ENCODE measurements at places on chromosomes 12 and 14.

DNA sequence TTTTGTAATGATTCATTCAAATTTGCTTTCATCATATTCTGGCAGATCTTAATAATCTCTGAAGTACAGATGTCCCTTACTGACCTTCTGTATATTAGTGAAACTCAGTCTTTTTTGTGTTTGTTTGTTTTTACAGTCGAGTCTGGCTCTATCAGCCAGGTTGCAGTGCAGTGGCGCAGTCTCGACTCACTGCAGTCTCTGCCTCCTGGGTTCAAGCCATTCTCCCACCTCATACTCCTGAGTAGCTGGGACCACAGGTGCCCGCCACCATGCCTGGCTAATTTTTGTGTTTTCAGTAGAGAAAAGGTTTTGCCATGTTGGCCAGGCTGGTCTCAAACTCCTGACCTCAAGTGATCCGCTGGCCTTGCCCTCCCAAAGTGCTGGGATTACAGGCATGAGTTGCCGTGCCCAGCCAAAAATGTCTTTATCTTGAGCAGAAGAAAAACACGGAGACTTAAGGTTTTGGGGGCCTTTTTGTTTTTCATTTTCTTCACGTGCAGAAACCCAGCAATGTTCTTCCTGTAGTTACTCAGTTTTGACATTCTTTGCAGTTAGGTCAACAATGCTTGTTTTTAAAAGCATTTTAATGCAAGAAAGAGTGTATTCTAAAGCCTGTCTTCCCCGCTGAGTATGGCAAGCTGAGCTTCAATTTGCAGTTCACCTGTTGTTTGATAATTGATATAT is 79.5 kb downstream of the FAR2 start:
- no peaks in the 10 kb centered on the region for H3K4me1 ChIP-seq
- DNase-seq, result no peak
- H3K4me3 ChIP-seq, result no peak overlapping the region
- H3K27ac ChIP-seq, result no peak overlapping the region
- H3K27me3 ChIP-seq, result no peaks in the 10 kb centered on the region
- no peaks in the 10 kb centered on the region for H3K36me3 ChIP-seq

- no peak for DNase-seq
- no peaks in the 10 kb centered on the region for H3K4me1 ChIP-seq
- H3K27ac ChIP-seq, result no peak overlapping the region
- no peaks in the 10 kb centered on the region for H3K27me3 ChIP-seq
- no peaks in the 10 kb centered on the region for H3K36me3 ChIP-seq
Observed at GRCh38 chr12:24011927-24012507, 62.5 kb upstream of the SOX5 start.

DNA sequence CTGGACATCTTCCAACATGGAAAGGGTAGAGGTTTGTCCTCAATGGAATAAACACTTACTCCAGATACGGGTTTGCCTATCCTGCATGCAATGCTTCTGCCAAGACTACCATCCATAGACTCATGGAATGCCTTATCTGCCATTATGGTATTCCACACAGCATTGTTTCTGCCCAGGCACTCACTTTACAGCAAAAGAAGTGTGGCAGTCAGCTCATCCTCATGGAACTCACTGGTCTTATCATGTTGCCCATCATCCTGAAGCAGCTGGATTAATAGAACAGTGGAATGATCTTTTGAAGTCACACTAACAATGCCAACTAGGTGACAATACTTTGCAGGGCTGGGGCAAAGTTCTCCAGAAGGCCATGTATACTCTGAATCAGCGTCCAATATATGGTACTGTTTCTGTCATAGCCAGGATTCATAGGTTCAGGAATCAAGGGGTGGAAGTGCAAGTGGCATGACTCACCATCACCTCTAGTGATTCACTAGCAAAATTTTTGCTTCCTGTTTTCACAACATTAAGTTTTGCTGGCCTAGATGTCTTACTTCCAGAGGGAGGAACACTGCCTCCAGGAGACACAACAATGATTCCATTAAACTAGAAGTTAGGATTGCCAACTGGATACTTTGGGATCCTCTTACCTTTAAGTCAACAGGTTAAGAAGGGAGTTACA is 140.4 kb downstream of the SLC35F4 start:
- H3K36me3 ChIP-seq, result peaks cover 4% of the 10 kb centered on the region
- no peak overlapping the region for H3K4me3 ChIP-seq
- DNase-seq, result no peak
- H3K4me1 ChIP-seq, result no peaks in the 10 kb centered on the region
- H3K27ac ChIP-seq, result no peak overlapping the region
- H3K27me3 ChIP-seq, result no peaks in the 10 kb centered on the region

DNA sequence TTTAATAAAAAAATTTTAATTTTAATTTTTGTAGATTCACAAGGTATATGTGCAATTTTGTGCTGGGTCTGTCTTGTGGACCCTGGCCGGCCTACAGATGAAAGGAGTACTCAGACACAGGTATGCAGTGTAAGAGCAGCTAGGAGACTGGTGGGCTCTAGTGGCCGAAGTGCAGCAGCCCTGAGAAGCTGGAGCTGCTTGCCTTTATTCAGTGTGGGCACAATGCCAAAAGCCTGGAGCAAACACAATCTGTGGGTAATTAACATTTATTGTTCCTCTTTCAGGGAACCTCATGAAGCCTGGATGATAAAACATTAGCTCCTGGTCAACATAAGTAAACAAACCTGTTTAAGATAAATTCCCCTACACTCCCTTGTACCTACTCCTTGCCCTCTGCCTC is 135.7 kb upstream of the SEL1L start:
- H3K4me1 ChIP-seq, result no peaks in the 10 kb centered on the region
- no peaks in the 10 kb centered on the region for H3K27me3 ChIP-seq
- H3K27ac ChIP-seq, result no peak overlapping the region
- no peaks in the 10 kb centered on the region for H3K36me3 ChIP-seq
- no peak overlapping the region for H3K4me3 ChIP-seq

- H3K4me1 ChIP-seq, result peaks cover 79% of the 10 kb centered on the region
- peaks cover 11% of the 10 kb centered on the region for H3K36me3 ChIP-seq
- DNase-seq, result peak; percentile 28
- no peak overlapping the region for H3K4me3 ChIP-seq
Observed at GRCh38 chr14:61559641-61560201, 135.6 kb upstream of the HIF1A start.

DNA sequence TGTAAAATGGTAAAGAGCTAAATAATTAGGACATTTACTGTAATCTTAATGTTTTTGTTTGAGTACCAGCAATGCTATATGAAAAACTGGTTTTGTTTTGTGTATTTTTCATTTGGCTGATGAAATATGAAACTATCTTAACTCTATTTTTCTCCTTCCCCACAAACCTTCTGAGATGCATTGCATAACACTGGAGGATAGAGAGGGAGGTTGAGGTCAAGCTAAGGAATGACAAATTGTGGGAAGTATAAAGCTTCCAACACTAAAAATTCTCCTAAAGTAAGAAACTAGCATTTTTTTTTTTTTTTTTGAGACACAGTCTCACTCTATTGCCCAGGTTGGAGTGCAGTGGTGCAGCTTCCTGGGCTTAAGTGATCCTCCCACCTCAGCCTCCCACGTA is 31.5 kb upstream of the SRP54 start:
- H3K36me3 ChIP-seq, result no peaks in the 10 kb centered on the region
- no peak overlapping the region for H3K4me3 ChIP-seq
- H3K4me1 ChIP-seq, result no peaks in the 10 kb centered on the region
- no peaks in the 10 kb centered on the region for H3K27me3 ChIP-seq
- H3K27ac ChIP-seq, result no peak overlapping the region

DNA sequence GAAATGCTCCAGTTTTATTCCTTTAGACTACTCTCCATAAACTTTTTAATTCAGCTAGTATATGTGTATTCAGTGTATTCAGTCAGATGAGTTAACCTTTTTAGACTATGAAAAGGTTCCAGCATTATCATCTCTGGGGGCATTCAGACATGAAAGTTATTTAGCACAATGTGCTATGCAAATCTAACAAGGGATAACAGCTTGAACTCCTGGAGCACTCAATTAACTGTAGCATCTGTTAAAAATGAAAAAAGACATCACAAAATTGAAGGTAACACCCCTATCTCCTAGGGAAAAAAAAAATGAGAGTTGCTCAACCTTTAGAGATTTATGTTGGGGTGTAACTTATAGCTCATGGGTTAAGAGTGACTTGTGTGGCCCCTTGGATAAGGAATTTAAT is 211.5 kb downstream of the PHLDA1 start:
- H3K27ac ChIP-seq, result peak overlapping the region; percentile 35
- H3K27me3 ChIP-seq, result no peaks in the 10 kb centered on the region
- H3K4me1 ChIP-seq, result peaks cover 7% of the 10 kb centered on the region
- H3K4me3 ChIP-seq, result no peak overlapping the region
- no peaks in the 10 kb centered on the region for H3K36me3 ChIP-seq

GRCh38 chr12:75208856-75209811 is 505 bp downstream of the KCNC2 start:
- H3K4me3 ChIP-seq, result no peak overlapping the region
- H3K36me3 ChIP-seq, result peaks cover 9% of the 10 kb centered on the region
- peaks cover 35% of the 10 kb centered on the region for H3K27me3 ChIP-seq

GRCh38 chr12:28936221-28936620 is 212.9 kb upstream of the FAR2 start:
- no peak overlapping the region for H3K4me3 ChIP-seq
- no peaks in the 10 kb centered on the region for H3K36me3 ChIP-seq
- no peaks in the 10 kb centered on the region for H3K4me1 ChIP-seq
- no peaks in the 10 kb centered on the region for H3K27me3 ChIP-seq
- no peak for DNase-seq

DNA sequence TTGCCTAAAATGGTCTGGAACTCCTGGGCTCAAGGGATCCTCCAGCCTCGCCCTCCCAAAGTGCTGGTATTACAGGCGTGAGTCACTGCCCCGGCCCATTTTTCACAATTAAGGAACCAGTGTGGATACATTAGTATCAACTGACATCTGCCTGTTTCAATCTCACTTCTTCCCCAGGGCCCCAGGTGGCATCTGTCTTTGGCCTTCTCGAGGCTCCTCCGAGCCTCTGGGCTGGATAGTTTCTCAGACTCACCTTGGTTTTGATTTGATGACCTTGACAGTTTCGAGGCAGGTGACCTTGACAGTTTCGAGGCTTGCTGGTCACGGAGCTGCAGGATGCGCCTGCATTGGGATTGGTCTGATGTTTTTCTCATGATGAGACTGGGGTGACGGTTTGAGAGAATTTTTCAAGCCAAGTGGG is 41.0 kb upstream of the NCOR2 start:
- H3K27ac ChIP-seq, result no peak overlapping the region
- peaks cover 17% of the 10 kb centered on the region for H3K4me1 ChIP-seq
- H3K4me3 ChIP-seq, result peak overlapping the region; percentile 52
- H3K27me3 ChIP-seq, result peaks cover 44% of the 10 kb centered on the region

DNA sequence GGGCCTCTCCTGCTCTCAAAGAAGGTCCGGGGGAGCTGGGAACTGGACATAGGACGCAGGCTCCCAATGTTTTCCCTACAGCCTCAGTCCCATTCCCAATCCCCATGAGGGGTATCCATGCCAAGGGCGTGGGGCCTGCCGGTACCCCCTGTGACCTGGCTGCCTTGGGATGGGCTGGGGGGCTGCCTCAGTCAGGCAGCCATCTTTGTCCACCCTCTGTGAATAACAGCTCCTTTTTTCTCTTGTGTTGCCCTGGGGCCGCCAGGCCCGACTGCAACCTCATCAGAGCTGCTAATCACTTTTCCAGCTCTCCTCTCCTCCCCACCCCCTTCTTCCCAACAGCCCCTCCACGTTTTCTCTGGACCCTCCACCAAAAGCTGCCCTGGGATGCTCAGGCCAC is 11.2 kb downstream of the FIGNL2 start:
- H3K36me3 ChIP-seq, result no peaks in the 10 kb centered on the region
- H3K27me3 ChIP-seq, result peaks cover 37% of the 10 kb centered on the region
- no peak for DNase-seq
- no peak overlapping the region for H3K4me3 ChIP-seq

- no peak overlapping the region for H3K4me3 ChIP-seq
- DNase-seq, result no peak
- H3K4me1 ChIP-seq, result peaks cover 53% of the 10 kb centered on the region
- no peaks in the 10 kb centered on the region for H3K27me3 ChIP-seq
- peaks cover 54% of the 10 kb centered on the region for H3K36me3 ChIP-seq
Observed at GRCh38 chr14:100369019-100369418, 45.9 kb downstream of the SLC25A47 start.

- H3K27ac ChIP-seq, result no peak overlapping the region
- no peak for DNase-seq
- no peaks in the 10 kb centered on the region for H3K36me3 ChIP-seq
- H3K4me1 ChIP-seq, result no peaks in the 10 kb centered on the region
Observed at GRCh38 chr12:1862973-1863372, 42.6 kb downstream of the LRTM2 start.

DNA sequence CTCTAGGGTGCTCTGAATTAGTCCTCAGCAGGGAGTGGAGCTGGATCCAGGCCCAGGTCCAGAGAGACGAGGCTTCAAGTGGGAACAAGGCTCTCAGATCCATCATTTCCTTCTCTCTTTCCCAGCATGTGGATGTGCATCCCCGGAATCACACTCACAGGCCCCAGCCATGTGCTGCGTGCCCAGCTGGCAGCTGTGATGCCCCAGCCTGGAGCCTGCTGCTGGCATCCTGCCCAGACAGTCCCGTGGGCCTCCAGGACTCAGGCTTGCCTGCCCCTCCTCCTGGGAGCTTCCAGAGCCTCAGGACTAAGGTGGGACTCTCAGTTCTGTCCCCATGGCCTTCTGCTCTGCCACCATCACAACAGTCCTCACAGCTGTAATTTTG is 6.2 kb upstream of the KRT84 start:
- no peak overlapping the region for H3K27ac ChIP-seq
- H3K4me1 ChIP-seq, result no peaks in the 10 kb centered on the region
- H3K4me3 ChIP-seq, result no peak overlapping the region
- DNase-seq, result no peak
- H3K27me3 ChIP-seq, result peaks cover 8% of the 10 kb centered on the region
- no peaks in the 10 kb centered on the region for H3K36me3 ChIP-seq

DNA sequence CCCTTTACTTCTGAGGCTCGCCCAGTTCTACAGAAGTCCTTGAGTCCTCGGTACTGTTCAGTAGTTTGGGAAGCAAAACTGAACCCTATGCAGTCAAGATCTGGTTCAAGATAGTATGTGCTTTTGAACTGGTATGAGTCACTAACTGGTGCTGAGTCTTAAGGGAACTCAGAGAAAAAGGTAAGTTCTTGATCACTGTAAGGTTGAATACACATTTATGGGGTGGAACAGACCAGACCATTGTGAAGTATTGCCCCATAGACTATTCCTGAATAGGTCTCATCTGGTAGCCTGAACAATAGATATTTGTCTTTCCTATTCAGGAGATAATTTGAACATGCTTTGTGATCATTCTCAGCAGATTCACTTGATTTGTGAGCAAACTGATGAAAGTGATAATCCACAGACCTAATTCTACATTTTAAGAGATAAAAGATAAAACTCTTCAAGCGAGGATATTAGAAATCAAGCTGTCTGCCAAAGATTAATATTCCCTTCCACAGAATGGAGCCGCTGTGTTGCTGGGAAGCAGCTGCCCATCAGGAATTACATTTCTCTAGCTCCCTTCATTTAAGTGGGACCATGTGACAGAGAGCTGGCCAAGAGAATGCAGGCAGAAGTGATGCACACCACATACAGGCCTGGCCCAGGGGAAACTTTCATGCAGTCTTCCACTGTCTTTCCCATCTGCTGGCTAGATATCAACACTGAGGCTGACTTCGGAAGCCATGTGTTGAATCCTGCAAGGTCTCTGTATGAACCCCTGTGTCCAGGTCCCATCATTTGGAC is 369.8 kb upstream of the GARIN6 start:
- H3K4me3 ChIP-seq, result no peak overlapping the region
- DNase-seq, result no peak
- H3K27ac ChIP-seq, result no peak overlapping the region
- H3K27me3 ChIP-seq, result no peaks in the 10 kb centered on the region
- H3K4me1 ChIP-seq, result no peaks in the 10 kb centered on the region
- no peaks in the 10 kb centered on the region for H3K36me3 ChIP-seq

- DNase-seq, result peak; percentile 53
- H3K4me1 ChIP-seq, result peaks cover 16% of the 10 kb centered on the region
Observed at GRCh38 chr12:47988073-47989022, 15.9 kb downstream of the COL2A1 start.

- H3K4me3 ChIP-seq, result no peak overlapping the region
- DNase-seq, result no peak
- no peak overlapping the region for H3K27ac ChIP-seq
- peaks cover 22% of the 10 kb centered on the region for H3K36me3 ChIP-seq
Observed at GRCh38 chr12:42432517-42433140, 106.7 kb downstream of the PPHLN1 start.

Data from natural killer cell treated with Interleukin-12 subunit alpha and Interleukin-12 subunit beta and Interleukin-15 and Interleukin-18, amount 100 ng/mL, for 72 hours (primary cell).